ENCODE measurements at places on chromosomes 6 and 20.

GRCh38 chr20:13873831-13874230 lies 89.0 kb downstream of the NDUFAF5 start:
- no peak for DNase-seq

- no peak for DNase-seq
Measured at GRCh38 chr6:134406311-134406710, 88.4 kb upstream of the SGK1 start.

- DNase-seq: no peak
Measured at GRCh38 chr6:133184798-133185372, 56.3 kb upstream of the EYA4 start.

DNA sequence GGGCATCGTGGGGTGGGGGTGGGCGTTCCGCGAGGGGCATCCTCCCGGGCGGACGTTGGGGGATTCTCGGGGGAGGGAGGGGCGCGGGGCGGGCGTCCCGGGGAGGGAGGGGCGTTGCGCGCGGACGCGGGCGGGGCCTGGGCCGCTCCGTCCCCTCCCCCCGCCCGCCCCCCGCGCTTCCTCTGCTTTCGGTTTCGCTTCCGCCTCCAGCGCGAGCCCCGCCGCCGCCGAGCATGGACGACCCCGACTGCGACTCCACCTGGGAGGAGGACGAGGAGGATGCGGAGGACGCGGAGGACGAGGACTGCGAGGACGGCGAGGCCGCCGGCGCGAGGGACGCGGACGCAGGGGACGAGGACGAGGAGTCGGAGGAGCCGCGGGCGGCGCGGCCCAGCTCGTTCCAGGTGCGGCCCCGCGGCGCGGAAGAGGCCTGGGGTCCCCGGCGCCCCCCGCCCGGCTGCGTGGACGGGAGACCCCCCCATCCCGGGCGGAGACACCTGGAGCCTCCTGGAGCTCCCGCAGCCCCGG lies at the start of gene OGFR:
Gene OGFR (plus strand): TSS at position 209 of the 528 bp plus-strand sequence. CDS start 25 bp downstream, at position 234.
- peak; percentile 77 for DNase-seq

DNA sequence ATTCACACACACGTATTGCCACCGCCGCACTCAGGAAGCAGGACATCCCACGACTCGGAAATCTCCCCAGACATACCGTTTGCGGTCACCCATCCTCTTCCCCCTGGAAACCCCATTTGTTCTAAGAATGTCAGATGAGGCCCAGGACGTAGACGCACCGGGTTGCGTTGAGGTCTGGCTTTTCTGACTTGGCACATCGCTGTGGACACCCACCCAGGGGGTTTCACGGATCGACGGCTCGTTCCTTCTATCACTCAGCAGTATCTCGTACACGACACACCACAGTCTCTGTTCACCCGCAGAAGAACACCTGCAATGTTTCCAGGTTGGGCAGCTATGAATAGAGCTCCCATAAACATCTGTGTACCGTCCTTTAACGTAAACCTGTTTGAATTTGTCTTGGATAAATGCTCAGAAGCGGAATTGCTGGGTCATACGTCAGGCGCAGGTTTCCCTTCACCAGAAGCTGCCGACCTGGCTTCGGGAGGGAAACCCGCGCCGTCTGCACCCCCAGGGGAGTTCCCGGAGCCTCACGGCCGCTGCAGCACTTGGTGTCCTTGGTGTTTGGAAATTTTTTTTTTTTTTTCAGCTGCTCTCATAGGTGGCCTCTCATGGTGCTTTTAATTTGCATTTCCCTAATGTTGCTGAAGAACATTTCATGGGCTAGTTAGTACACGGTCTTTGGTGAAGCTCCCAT lies 9.3 kb upstream of the EEF1A2 start:
- DNase-seq: no peak

DNA sequence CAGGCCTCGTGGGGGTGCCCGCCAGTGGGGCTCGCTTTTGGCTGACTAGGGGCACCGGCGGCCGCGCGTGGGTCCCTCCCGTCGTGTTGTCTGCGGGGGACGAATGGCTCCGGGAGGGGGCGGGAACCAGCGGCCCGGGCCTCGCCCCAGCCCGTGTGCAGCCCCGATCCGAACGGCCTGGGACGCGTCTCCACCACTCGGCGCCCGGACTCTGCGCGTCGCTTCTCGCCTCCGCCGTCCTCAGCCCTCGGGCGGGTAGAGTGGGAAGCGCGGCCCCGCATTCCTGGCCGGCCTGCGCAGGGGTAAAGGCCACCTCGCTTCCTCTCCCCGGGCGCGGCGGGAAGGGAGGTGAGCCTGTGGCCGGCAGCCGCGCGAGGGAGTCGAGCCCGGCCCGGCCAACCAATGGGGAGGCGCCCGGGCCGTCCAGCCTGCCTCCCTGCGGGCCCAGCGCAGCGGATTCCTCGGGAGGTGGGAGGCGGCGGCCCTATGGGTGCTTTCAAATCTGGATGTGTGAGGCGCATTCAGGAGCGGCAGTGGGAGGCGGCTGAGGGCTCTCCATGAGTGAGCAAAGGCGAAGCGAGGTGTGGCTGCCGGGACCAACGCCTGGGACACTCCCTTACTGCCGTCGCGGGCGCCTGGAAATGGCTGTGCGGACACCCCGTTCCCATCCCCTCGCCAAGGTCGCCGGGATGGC lies 1.1 kb upstream of the ZBTB46 start:
- no peak for DNase-seq

- DNase-seq: no peak
Measured at GRCh38 chr20:33992145-33992922, 1.4 kb upstream of the RALY start.

DNA sequence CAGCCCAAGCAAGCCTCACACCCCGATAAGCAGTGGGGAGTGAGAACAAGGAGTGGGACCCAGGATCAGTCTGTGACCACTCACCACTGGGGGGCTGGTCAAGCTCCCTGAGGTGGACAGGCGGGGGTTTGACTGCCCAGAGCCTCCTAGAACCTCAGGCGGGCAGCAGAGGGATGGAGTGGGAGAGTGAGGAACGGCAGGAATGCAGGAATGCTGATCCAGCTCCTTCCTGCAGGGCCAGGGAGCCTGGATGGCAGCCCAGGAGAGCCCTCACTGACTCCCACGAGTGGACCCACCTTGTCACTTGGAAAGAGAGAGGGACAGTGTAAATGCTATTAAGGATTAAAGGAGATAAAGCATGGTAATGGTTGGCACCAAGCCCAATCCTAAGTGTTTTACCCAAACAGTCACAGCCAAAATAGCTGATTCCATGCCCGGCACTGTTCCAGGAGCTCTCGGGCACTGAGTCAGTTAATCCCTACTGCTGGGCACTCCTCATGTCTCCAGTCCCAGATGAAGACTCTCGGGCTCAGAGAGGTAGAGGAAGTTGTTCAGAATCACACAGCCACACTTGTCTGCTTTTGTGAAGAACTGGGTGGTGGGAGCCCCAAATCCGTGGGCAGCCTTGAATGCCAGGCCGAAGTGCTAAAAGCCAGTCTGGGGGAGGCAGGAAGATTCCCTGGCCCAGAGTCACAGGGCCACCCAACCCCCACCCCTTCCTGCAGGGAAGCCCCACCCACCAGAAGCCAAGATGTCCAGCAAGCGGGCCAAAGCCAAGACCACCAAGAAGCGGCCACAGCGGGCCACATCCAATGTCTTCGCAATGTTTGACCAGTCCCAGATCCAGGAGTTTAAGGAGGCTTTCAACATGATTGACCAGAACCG lies 3.1 kb downstream of the MYL9 start:
- no peak for DNase-seq

- no peak for DNase-seq
Measured at GRCh38 chr6:1597924-1598323, 11.8 kb upstream of the FOXC1 start.

- DNase-seq: no peak
Measured at GRCh38 chr6:33279257-33279695, 2.4 kb downstream of the B3GALT4 start.

DNA sequence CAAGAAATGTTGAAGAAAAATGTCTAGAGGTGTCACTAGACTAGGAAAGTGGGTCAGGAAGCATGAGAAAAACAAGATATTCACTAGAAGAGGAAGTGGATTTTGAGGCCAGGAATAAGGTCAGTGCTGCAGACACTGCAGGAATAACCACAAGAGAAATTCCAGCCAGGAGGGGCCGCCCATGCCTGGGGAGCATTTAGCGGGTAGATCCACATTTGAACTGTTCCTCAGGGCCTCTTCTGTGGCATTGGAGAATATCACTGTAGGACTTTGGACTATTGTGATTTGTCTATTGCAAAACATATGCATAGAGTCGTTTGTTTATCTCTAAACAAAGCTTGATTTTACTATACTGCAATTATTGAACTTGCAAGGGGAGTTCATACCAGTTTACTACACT lies 49.6 kb upstream of the CCDC28A start:
- no peak for DNase-seq

DNA sequence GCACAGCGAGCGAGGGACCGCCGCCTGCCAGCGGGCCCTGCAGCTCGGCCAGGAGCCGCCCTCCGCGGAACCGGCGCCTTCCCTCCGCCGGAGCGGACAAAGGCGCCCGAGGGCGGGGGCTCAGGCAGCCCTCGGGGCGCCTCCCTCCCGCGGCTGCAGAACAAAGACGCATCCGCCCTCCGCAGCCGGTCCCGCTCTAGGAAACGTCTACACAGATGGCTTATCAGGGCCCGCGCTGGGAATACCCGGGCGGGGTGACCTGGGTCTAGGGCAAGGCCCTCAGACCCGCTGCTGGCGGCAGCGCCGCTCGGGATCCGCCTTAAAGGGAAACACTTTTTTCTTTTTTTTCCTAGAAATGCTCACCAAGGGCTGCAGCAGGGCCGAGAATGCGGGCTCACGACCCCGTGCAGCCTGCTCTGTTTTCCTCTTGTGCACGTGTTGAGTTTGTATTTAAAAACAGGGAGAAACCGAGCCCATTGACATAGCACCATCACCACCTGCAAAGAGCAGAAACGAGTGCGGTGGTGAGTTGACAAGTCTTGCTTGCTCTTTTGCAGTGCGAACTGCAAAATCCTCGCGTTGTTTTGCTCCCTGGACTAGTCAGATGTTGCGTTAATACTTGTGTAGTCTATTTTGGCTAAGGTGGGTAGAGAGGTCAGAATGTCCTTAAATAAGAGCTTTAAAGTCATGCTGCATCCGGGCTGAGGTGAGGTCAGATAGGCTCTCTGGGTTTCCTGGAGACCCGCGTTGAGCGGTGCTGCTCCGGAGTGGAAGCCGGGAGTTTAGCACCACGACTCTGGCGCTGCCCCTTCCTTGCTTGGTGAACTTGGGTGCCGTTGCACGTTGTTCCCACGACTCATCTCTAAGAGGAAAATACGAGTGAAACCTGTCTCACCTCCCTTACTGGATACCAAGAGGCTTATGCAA lies 1.1 kb upstream of the RPS6KA2 start:
- DNase-seq: peak; percentile 61

- DNase-seq: no peak
Measured at GRCh38 chr20:32515631-32516101, 69.5 kb downstream of the NOL4L start.

DNA sequence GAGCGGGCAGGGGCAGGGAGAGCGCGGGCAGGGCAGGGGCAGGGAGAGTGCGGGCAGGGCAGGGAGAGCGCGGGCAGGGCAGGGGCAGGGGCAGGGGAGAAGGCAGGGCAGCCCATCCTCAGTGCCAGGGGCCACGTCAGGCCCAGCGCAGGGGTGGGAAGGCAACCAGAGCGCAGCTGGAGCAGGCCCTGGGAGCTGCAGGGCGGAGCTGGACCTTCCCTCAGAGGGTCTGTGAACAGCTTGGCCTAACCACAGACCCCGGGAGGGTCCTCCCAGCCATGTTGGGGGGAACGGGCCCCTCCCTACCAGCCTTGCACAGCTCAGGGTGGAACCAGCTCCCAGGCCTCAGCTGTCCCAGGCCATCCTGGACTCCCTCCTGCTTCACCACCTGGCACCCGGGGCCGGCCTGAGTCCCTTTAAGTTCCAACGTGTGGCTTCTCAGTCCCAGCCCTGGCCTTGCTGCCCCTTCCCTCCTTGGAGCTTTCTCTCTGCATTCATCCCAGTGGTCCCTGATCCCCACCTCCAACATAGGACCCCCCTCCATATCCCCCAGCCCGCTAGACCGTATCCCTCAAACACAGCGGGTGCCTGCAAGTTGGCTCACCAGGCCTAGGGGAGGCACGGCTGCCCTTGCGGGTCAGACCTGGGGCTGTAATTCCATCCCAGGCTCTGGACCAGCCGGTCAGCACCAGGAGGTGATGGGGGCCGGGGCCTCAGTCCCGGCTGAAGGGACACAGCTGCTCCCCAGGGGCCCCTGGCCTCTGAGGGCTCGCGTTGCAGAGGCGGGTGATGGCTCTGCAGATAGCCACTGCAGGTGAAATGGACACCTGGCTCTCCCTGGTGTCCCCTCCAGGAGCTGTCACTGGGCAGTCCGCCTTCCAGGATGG lies 5.6 kb upstream of the ZBTB46 start:
- no peak for DNase-seq

DNA sequence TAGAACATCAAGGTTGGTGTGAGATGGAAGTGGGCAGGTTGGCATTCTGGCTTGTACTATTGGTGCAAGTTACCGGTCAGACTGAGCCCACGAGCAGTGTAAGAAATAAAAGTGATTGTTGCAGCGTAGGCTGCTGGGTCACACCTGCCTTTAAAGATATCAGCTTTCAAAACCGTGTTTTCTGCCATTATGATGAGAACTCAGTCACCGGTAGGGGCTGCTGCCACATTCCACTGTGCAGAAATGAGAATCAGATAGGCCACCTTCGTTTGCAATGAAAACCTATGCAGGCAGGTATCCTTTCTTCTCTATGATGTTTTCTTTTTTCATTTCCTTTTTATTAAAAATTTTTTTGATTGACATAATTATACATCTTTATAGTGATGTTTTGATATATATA lies 168.5 kb downstream of the MYLK4 start:
- DNase-seq: no peak

GRCh38 chr6:146028252-146028795 lies 538 bp upstream of the GRM1 start:
- peak; percentile 46 for DNase-seq

DNA sequence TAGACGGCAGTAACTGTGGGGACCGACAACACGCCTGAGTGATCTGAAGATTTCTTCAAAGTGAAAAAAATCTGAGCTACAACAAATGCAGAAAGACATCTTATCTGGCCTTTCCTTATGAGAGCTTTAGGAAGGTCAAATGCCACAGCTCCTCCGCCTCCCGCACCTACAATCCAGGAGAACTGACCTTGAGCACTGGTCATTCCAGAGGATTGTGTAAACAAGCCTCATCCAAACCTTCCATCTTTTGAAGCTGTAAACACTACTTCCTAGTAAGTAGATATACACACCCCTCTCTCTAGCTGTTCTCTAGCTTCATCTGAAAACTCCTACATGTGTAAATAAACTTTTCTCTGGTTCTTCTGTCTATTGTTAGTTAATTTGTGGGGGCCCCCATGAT lies 76.9 kb downstream of the CD24 start:
- no peak for DNase-seq

DNA sequence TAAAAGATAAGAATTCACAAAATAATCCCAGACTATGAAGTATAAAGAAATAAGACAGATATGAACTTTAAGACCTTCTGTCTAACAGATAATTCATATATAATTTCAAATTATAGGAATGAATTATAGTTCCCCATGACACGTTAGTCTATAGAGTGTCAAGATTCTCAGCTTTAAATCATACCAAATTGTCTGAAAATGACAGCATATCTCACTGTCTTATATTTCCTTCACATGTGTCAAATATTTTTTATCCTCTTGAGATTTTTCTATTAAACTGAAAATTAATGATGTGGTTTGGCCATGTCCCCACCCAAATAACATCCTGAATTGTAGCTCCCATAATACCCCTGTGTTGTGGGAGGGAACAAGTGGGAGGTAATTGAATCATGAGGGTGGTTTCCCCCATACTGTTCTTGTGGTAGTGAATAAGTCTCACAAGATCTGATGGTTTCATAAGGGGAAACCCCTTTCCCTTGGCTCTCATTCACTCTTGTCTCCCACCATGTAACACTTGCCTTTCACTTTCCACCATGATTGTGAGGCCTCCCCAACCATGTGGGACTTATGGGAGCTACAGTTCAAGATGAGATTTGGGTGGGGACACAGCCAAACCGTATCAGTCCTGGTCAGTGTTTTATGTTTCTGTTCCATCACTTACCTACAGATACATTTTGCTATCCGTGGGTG lies 825.3 kb upstream of the GJE1 start:
- no peak for DNase-seq
